Stomach (tissue), 19 donors: ENCODE measurements at places on chromosomes 1 and 21.
A peak's percentile ranks its signal among the peaks of the same experiment; 100 is the strongest.

- H3K4me3 ChIP-seq, result no peak overlapping the region
- H3K36me3 ChIP-seq, result no peaks in the 10 kb centered on the region
- peak; percentile 65 for DNase-seq
- H3K27me3 ChIP-seq, result no peaks in the 10 kb centered on the region
- H3K4me1 ChIP-seq, result peaks cover 17% of the 10 kb centered on the region
Observed at GRCh38 chr1:202155478-202156021, 4.9 kb downstream of the PTPN7 start.

DNA sequence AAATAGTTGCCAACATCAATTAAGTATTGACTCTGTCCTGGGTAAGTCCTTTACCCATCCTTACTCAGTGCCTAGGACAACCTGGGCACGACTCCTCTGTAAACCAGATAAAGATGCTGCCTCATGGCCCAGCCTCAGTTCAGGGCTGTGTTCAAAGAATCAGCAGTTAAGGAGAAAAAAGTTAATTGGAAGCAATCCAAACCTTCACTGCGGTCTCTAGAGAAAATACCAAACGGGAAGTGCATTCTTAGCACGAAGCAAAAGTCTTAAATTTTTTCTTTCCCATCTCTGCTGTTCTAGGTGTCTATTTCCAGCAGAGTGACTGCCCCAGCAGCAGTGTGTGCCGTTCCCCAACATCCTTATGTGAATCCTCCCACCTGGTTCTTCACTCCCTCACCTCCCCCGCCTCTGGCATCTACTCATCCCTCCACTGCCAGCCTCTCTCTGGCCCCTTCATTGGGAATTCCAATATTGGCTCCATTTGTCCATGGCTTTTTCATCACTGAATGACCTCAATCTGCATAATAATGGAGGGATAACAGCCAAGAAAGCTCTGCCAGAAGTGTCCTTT lies 23.2 kb downstream of the KANK4 start:
- DNase-seq, result peak; percentile 56
- H3K36me3 ChIP-seq, result no peaks in the 10 kb centered on the region
- H3K4me1 ChIP-seq, result peaks cover 24% of the 10 kb centered on the region
- H3K4me3 ChIP-seq, result no peak overlapping the region
- no peak overlapping the region for H3K27ac ChIP-seq

DNA sequence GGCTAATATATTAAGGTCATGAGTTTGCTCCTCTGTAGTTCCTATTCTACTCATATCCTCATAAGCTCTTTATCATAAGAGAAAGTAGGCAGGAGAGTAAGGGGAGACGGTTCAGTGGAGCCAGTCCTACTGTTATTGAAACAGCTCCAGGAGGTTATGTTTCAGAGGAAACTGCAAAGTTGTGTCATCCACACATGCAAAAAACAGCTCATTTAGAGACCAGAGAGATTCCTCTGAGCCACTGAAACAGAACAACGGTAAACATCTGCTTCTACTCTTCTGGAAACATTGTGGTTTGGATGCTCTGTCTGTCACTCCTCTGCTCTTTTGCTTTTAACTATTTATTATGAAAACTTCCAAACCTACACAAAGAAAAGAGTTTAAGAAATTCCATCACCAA lies 66.3 kb upstream of the PPP2R5A start:
- H3K36me3 ChIP-seq, result no peaks in the 10 kb centered on the region
- peaks cover 20% of the 10 kb centered on the region for H3K4me1 ChIP-seq
- H3K4me3 ChIP-seq, result no peak overlapping the region
- H3K27me3 ChIP-seq, result no peaks in the 10 kb centered on the region
- peak overlapping the region; percentile 45 for H3K27ac ChIP-seq

GRCh38 chr1:119869995-119870394 lies 26.3 kb downstream of the ADAM30 start:
- no peaks in the 10 kb centered on the region for H3K36me3 ChIP-seq
- H3K4me1 ChIP-seq, result peaks cover 10% of the 10 kb centered on the region
- no peak overlapping the region for H3K27ac ChIP-seq
- H3K27me3 ChIP-seq, result no peaks in the 10 kb centered on the region
- no peak for DNase-seq
- H3K4me3 ChIP-seq, result no peak overlapping the region

DNA sequence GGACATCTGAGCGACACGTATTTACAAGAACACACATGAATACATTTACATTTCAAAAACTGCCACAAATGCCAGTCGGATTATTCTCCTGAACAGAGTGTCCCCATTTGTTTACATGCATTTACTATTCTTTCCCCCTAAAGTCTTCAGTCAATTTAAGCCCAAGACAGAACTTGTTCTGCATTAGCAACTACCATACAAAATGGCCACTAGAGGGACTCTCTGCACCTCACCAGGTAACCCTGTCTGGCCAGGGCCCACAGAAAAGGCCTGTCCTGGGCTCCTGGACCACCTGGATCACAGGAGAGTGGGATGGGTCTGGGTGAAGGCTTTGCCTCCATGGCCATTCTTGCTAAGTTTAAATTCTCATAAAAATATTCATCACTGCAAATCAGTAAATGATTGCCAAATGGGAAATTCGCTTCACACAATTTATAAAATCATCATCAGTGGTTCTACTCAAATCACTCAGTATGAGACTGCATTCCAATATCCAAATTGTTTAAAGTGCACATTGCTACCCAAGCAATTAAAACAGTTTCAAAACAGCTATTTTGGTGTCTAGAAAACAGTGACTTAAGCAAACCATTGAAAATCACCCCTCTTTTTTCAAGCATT lies 12.5 kb upstream of the GUCA2A start:
- H3K4me3 ChIP-seq, result no peak overlapping the region
- H3K27me3 ChIP-seq, result no peaks in the 10 kb centered on the region
- peaks cover 23% of the 10 kb centered on the region for H3K36me3 ChIP-seq
- peak; percentile 76 for DNase-seq
- H3K27ac ChIP-seq, result no peak overlapping the region

DNA sequence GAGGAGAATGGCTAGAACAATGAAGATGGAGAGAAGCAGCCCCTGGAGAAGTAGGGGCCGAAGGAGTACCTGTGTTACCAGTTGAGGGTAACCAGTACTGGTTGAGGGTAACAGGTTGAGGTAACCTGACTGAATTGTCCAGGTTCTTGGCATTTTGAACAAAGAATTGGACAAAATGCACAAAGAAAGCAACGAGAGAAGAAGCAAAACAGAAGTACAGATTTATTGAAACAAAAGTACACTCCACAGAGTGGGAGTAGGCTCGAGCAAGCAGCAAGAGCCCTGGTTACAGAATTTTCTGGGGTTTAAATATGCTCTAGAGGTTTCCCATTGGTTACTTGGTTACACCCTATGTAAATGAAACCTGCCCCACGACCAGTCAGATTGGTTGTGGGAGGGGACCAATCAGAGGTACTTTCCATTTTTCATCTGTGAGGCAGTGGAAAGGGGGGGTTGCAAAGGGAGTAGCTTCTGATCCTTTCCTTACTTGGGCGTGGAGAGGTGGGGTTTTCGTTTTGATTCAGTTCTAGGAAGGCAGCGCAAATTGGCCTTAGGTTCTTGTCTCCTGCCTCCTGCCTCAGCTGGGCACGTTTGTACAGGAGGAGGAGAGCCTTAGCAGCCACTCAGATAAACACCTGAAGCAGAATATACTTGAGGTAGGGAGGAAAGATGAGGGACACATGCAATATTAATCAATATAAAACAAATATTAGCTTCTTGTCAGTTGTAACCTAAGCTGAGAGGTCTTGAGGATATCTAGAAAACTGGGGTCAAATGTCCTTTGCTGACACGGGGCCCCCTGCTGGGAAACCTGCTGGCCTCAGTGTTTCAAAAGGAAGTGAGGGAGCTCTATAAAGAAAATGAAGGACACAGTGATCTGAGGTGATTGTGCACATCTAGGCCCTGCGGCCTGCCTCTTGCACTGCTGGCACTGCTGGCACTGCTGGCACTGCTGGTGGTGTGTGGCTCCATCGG lies 14.3 kb upstream of the LSM10 start:
- no peak overlapping the region for H3K27ac ChIP-seq
- H3K36me3 ChIP-seq, result peaks cover 3% of the 10 kb centered on the region
- H3K4me1 ChIP-seq, result no peaks in the 10 kb centered on the region
- no peaks in the 10 kb centered on the region for H3K27me3 ChIP-seq
- H3K4me3 ChIP-seq, result no peak overlapping the region

- DNase-seq, result no peak
- H3K4me1 ChIP-seq, result peaks cover 34% of the 10 kb centered on the region
- no peak overlapping the region for H3K4me3 ChIP-seq
- no peaks in the 10 kb centered on the region for H3K36me3 ChIP-seq
- H3K27me3 ChIP-seq, result no peaks in the 10 kb centered on the region
Observed at GRCh38 chr1:3372317-3372716, 82.1 kb upstream of the ARHGEF16 start.

DNA sequence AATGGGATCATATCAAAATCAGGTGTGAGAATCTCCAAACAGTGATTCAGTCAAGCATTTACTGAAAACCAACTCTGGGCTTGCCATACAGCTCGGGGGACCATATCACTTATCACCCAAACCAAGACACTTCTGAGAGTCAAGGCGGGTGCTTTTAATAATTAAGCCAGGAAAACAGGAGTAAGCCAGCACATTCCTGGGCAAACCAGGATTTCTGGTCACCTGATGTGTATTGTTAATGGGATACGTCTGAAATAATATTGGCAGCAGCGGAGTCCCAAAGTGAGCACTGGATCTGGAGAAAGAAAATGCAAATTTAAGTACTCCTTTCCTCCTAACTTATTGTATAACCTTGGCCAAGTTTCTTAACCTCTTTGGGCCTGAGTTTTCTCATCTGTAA lies 17.6 kb downstream of the OSCP1 start:
- H3K4me1 ChIP-seq, result peaks cover 15% of the 10 kb centered on the region
- no peaks in the 10 kb centered on the region for H3K27me3 ChIP-seq
- no peak overlapping the region for H3K4me3 ChIP-seq
- peak overlapping the region; percentile 35 for H3K27ac ChIP-seq
- peaks cover 66% of the 10 kb centered on the region for H3K36me3 ChIP-seq
- peak; percentile 44 for DNase-seq

- no peak overlapping the region for H3K27ac ChIP-seq
- no peak for DNase-seq
- H3K4me3 ChIP-seq, result no peak overlapping the region
- H3K4me1 ChIP-seq, result no peaks in the 10 kb centered on the region
Observed at GRCh38 chr1:169696273-169697100, 14.9 kb downstream of the SELL start.

- peaks cover 85% of the 10 kb centered on the region for H3K4me1 ChIP-seq
- DNase-seq, result no peak
- no peaks in the 10 kb centered on the region for H3K27me3 ChIP-seq
- H3K36me3 ChIP-seq, result no peaks in the 10 kb centered on the region
- peak overlapping the region; percentile 98 for H3K27ac ChIP-seq
Observed at GRCh38 chr1:234719454-234720251, 109.7 kb upstream of the IRF2BP2 start.

DNA sequence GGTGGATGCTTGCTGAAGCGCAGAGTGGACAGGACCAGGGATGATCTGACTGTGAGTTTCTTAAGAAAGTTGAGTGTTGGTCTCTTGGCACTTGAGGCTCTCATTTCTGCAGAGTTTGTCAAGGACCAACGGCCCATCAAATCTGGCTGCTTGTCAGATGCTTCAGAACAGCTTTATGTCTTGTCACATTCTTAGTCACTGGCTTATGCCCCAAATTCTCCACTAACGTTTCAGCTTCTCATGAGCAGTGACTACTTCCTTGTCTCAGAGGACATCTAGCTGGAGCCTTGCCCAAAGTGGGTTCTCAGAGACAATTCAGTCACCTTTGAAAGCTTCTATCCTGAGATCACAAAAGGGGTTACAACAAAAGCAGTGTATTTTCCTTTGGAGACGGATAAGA lies 92.3 kb downstream of the ST6GALNAC5 start:
- no peak for DNase-seq
- no peak overlapping the region for H3K4me3 ChIP-seq
- H3K27me3 ChIP-seq, result no peaks in the 10 kb centered on the region
- H3K36me3 ChIP-seq, result no peaks in the 10 kb centered on the region

- H3K27ac ChIP-seq, result no peak overlapping the region
- no peak overlapping the region for H3K4me3 ChIP-seq
- peaks cover 84% of the 10 kb centered on the region for H3K36me3 ChIP-seq
- no peaks in the 10 kb centered on the region for H3K27me3 ChIP-seq
- H3K4me1 ChIP-seq, result no peaks in the 10 kb centered on the region
Observed at GRCh38 chr1:226372885-226373284, 35.0 kb downstream of the PARP1 start.

GRCh38 chr1:160466961-160467360 lies 56.1 kb downstream of the SLAMF6 start:
- no peak overlapping the region for H3K4me3 ChIP-seq
- no peak for DNase-seq
- H3K27ac ChIP-seq, result no peak overlapping the region
- no peaks in the 10 kb centered on the region for H3K36me3 ChIP-seq
